NCI-H1105 treated with DMSO at 0.1 percent for 48 hours (cell line): ENCODE measurements at places on chromosomes 3 and 15.

GRCh38 chr3:23979569-23979968, 34.5 kb downstream of the NR1D2 start:
- no peak for DNase-seq

GRCh38 chr15:80840182-80841130, 61.3 kb downstream of the CEMIP start:
- DNase-seq = no peak

GRCh38 chr3:194488055-194488742, 1.4 kb upstream of the ATP13A3 start:
- no peak for DNase-seq

- DNase-seq = no peak
Measured at GRCh38 chr15:94057305-94057704, 174.1 kb upstream of the MCTP2 start.

- no peak for DNase-seq
Measured at GRCh38 chr15:88710027-88710715, 71.4 kb downstream of the ISG20 start.

DNA sequence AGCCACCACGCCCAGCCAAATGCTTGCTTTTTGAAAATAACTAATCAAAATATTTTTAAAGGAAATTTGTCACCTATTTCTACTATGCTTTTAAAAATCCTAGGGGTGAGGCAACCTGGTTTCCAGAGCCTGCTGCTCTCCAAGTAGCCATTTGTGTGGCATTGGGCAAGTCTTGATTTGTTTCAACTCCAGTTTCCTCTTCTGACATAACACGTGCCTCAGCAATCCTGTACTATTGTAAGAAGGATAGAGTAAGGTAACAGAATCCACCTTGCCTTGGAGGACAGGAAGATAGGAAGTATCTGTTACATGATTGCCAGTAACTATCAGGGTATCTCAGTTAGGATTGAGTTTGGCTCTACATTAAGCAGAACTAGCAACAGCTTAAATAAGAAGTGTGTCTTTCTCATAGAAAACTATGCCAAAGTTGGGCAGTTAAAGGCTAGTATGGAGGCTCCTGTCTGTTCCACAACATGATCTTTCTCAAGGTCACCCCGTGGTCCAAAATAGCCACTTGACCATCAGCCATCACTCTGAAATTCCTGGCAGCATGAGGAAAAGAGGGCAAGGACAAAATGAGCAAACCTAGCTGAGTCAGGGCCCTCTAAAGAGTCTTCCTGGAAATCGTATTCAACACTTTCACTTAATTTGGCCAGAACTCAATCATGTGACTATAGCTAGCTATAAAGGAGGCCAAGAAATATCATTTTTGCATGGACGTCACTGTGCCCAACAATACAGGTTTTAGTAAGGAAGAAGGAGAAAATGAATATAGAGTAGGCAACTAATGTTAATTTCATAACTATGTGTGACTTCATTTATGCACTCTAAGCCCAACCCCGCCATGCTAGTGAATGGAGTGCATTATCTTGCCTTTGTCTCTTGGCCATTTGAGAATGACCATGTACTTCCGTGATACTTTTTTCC, 66.1 kb downstream of the HMG20A start:
- no peak for DNase-seq

DNA sequence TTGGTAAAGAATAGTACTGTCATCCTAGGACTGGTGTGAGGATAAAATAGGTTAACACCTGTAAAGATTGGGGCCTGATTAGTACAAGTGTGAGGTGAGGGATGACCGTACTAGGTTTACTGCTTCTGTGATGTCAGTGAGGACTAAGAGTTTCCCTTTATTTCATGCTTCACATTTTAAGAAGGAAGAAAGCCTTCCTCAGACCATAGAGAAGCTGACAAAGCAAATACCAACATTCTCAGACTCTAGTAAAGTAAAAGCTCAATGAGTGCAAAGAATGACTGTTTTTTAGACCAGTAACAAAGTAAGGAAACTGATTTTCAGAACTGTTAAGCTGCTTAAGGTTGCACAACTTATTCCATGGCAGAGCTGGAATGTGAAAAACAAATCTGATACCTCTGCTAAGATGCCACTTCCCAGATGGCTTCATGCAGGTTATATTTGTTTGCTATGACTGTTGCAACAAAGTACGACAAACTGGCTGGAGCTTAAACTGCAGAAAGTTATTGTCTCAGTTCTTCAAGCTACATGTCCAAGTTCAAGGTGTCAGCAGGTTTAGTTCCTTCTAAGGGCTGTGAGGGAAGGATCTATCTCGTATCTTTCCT, 354.9 kb downstream of the RSL24D1 start:
- DNase-seq = no peak

GRCh38 chr3:31358473-31359070, 174.2 kb upstream of the STT3B start:
- DNase-seq = no peak

DNA sequence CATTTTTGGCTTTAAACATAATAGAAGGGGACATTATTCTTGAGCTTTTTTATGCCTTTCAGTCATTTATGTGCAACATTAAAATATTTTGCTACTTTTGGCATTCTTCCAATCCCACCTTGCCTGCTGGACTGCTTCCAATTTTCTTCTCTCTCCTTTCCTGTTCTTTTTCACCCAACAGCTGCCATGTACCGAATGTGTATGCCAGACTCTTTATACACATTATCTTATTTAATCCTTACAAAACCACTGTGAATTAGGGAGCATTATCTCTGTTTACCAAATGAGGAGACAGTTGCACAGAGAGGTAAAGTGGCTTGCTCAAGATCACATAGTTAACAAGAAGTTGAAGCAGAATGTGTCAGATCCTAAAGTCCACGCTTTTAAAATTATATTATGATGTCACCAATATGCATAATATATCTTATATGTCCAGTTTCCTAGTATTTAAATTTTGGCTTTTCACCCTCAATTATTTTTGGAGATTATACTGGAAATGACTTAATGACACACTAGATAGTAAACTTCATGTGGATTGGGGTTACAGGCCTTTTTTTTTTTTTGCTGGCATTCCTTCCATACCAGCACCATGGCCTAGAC, 231.5 kb downstream of the THRB start:
- DNase-seq = peak; percentile 77

- no peak for DNase-seq
Measured at GRCh38 chr15:63166219-63166618, 8.9 kb upstream of the RPS27L start.

DNA sequence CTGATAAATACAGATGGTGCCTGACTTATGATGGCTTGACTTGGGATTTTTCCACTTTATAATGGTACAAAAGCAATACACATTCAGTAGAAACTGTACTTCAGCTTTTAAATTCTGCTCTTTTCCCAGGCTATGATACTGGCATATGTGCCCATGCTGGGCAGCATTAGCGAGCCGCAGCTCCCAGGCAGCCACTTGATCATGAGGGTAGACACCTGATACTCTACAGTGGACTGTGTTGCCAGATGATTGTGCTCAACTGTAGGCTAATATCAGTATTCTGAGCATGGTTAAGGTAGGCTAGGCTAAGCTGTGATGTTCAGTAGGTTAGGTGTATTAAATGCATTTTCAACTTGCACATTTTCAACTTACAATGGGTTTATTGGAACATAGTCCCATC, 17.7 kb upstream of the FEM1B start:
- DNase-seq = no peak

GRCh38 chr15:99963096-99963825, 230.0 kb upstream of the LYSMD4 start:
- DNase-seq = no peak

- DNase-seq = no peak
Measured at GRCh38 chr3:164155400-164155799, 922.9 kb downstream of the SI start.

GRCh38 chr3:46293991-46294833, 52.0 kb downstream of the CCR3 start:
- DNase-seq = no peak

DNA sequence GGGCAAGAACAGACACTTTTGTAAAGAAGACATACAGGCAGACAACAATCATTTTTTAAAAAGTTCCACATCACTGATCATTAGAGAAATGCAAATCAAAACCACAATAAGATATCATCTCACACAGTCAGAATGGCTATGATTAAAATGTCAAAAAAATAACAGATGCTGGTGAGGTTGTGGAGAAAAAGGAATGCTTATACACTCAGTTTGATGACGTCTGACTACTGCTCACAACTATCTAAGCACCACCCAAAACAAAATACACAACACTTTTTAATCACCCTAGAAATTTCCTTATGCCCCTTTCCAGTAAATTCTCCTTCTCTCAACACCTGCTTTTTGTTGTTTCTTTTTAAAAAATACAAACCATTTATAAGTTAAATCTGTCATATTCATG, 228.8 kb downstream of the ISL2 start:
- no peak for DNase-seq

GRCh38 chr3:37544869-37545352, 316.8 kb upstream of the CTDSPL start:
- no peak for DNase-seq

DNA sequence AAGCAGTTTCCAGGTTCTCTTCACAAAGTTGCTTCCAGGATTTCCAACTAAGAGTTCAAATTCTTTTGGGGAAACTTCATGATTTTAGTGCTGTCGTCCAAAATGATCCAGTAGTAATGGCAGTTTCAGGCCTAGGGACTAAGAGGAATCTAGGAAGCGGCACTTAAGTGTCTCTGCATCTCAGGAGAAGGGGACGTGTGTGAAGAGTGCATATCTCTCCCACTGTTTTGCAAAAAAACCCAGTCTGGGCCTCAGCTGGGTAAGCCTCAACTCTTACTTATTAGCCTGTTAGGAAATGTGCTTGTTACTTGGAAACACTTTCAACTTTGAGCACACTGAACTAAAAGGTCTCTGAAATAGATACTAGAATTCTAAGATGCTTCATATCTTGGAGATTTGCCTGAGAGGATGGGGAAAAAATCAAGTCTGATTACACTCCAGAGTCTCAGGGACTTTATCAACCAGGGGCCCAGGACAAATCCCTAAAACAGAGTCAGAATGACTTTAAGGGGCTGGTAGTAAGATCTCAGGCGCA, 81.8 kb downstream of the WDR76 start:
- DNase-seq = no peak

- no peak for DNase-seq
Measured at GRCh38 chr15:73425510-73425909, 17.5 kb upstream of the REC114 start.

DNA sequence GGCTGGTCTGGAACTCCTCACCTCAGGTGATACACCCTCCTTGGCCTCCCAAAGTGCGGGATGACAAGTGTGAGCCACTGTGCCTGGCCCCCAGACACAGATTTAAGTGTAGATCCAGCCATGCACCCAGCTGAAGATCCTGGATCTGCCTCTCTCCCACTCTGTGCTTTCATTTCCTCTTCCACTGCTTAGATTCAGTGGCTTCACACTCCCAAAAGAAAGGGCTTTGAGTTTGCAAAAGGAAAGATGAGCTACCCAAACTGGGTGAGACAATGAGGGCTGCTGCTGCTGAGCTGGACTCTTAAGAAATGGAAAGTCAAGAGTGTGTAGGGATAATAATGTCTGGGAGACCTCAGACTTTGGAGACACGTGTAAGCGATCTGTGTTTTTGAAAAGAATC, 45.5 kb downstream of the ISG20 start:
- no peak for DNase-seq

DNA sequence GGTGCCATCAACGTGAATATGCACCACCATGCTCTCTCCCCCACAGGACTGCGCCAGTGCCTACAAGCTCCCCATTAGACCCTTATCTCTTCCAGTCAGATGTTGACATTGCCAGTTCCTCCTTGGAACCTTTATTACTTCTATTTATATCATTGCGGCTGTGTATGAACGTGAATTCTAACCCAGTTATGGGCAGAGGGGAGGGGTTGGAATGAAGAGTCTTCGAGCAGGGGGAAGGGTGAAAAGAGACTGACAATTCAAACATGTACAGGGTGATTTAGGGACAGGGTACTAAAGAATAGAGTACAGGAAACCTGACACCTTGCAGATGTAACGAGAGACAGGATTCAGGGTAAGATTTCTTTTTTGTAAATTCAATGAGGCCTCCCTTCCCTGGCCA, 41.8 kb upstream of the ST6GAL1 start:
- peak; percentile 61 for DNase-seq

DNA sequence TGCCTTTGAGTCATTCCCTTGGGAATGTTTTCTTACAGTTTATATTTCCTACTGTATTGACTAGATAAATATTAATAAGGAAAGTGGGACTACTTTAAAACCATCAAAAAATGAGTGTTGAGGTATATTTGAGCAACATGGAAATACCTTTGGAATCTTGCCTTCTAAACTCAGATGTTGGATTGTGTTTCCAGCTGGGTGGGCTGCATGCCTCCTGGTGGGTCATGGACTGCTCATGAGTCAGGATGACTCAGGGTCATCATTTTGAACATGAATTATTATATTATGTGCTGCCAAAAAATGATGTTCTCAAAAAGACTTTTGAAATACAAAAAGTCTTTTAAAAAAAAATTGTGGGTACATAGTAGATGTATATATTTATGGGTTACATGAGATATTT, 41.1 kb upstream of the APH1B start:
- no peak for DNase-seq

GRCh38 chr15:63075015-63075983, 32.8 kb downstream of the TPM1 start:
- no peak for DNase-seq

- DNase-seq = no peak
Measured at GRCh38 chr15:73322665-73323373, 45.9 kb downstream of the HCN4 start.

GRCh38 chr15:25439369-25439836, 579 bp upstream of the UBE3A start:
- peak; percentile 29 for DNase-seq

GRCh38 chr3:174243171-174243570, 616.0 kb upstream of the NAALADL2 start:
- no peak for DNase-seq

- no peak for DNase-seq
Measured at GRCh38 chr3:111128884-111129283, 57.3 kb downstream of the NECTIN3 start.
